ENCODE measurements at places on chromosomes 16 and 17. TPM values are rescaled to one million over a fixed set of nuclear protein-coding genes. Genes with fewer than 3 reads are reported as not detected.

Gene LCAT
- 20.6 TPM for total RNA-seq

Gene BRIP1
- total RNA-seq = 1.6 TPM

Gene CCDC57
- total RNA-seq = 86.4 TPM

DNA sequence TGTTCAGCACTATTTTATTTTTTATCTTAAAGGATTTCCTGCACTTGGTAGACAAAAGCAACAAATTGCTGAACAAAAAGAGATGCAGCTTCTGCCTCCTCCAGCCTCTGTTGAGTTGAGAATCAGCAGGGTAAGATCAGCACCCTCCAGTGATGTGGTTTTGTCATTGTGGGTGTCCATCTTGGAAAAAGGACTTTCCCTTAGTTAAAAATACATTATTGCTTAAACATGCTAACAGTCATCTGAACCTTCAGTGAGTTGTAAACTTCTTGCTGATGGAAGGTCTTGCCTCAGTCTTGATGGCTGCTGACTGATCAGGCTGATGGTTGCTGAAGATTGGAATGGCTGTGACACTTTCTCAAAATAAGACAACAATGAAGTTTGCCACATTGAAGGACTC is 101.2 kb downstream of the PHKB start:
- no peaks in the 10 kb centered on the region for H3K36me3 ChIP-seq
- H3K4me3 ChIP-seq = no peak overlapping the region
- H3K27ac ChIP-seq = no peak overlapping the region
- no peak for DNase-seq
- peaks cover 16% of the 10 kb centered on the region for H3K4me1 ChIP-seq

DNA sequence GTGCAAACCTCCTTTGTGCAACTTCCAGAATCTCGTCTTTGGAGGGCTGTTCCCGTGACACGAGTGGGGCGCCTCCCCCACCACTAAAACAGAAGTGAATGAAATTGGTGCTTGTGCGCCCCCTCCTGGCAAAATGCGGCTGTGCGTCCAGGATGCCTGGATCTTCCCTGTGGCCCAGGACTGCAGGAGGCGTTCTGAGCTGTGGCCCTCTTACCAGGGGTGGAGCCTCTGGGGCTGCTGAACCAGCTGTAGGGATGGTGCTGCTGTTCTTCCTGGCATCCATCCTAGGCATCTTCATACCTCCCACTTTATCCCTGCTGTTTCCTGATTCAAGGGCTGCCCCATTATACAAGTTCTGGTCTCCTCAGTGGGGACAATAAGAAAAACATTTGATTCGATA is 18.5 kb upstream of the NAGLU start:
- no peak overlapping the region for H3K4me3 ChIP-seq
- no peak overlapping the region for H3K27ac ChIP-seq
- H3K4me1 ChIP-seq = peaks cover 2% of the 10 kb centered on the region
